ENCODE measurements at places on chromosomes 2 and 18.

GRCh38 chr2:134785659-134786430, 52.6 kb upstream of the ACMSD start:
- no peak for DNase-seq

- DNase-seq: no peak
Observed at GRCh38 chr18:36284268-36284667, 13.2 kb upstream of the FHOD3 start.

- DNase-seq: no peak
Observed at GRCh38 chr2:65483763-65484162, 51.4 kb upstream of the SPRED2 start.

DNA sequence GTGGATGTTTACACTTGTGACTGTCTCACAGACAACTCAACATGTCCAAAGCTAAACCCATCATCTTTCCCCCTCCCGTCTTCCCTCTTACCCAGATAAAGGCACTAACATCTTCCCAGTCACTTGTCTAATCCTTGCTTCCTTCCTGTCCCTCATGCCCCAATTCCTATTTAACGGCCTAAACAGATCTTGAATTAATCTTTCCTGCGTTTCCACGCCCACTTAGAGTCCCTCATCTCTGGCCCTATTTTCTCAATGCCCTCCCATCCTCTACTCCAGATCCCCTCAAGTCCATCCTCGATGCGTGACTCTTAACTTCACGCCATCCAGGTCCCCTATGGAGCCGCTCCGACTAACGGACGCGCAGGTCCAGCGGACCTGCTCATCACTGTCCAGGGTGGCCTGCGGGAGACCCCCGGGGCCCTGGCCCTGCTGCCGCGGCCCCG, 682 bp upstream of the SCLY start:
- no peak for DNase-seq

DNA sequence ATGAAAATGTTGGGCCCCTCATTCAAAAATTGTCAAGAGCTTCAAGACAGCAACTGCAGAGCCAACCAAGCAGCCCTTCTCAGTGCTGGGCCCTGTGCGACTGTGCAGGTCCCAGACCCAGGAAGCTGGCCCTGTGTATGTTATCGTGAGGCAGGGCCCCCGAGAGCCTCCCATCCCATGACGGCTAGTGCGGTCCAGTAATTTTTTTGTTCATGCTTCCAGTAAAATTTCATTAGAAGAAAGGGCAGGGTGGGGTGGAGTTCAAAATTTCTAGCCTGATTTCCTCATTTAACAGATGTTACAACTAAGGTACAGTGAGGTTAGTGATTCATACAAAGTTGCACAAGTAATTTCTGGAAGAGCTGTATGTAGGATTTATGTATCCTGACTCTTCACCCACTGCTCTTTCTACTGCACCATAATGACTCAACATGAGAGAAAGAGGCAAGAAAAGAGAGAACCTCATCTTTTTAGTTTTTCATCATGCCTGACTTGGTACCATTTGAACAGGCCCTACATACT, 105.5 kb downstream of the ZEB2 start:
- DNase-seq: no peak

DNA sequence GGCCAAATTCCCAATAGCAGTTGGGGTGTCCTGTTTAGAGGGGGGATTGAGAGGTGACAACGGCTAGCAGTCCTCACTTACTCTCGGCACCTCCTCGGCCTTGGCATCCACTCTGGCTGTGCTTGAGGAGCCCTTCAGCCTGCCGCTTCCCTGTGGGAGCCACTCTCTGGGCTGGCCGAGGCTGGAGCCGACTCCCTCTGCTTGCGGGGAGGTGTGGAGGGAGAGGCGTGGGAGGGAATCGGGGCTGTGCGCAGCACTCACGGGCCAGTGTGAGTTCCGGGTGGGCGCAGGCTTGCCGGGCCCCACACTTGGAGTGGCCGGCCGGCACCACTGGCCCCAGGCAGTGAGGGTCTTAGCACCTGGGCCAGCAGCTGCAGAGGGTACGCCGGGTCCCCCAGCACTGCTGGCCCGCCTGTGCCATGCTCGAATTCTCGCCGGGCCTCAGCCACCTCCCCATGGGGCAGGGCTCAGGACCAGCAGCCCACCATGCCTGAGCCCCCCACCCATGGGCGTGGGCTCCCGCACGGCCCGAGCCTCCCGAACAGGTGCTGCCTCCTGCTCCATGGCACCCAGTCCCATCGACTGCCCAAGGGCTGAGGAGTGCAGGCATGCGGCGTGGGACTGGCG, 705.9 kb upstream of the ZNF804A start:
- DNase-seq: no peak

GRCh38 chr18:45213040-45213333, 402.3 kb upstream of the SLC14A2 start:
- no peak for DNase-seq

- DNase-seq: no peak
Observed at GRCh38 chr2:217456016-217456415, 546.8 kb downstream of the TNS1 start.

DNA sequence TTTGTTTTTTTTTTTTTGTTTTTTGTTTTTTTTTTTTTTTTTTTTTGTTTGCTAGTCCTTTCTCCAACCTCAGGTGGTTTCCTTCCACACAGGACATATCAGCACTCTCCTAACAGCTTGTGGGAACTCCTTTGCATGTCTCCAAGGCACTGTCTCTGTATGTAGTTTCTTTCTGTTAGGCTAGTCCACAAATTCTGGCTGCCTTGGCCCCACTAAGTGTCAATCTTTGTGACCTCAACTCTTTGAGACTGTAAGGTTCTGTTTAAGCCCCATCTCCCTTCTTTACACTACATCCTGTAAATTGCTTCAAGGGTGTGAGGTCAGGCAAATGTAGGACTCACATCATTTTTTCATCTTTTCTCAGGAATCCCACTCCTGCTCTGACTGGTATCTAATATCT, 85.1 kb downstream of the NCOA1 start:
- no peak for DNase-seq

DNA sequence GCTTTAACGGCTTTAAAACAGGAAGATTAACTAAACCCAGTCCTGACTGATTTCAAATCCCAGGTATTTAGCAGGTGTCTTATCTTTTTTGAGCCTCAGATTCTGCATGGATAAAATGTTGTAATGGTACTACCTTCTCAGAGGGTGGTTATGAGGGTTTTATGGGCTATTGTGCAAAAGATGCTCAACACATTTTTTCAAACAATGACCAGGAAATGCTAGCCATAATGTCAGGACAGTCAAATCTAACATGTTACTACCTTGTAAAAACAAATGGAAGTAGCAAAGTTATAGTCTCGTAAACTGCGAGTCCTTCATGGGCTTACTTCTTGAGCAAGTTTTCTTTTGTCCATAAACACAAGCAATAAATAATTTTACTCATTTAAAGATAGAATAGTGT, 162.1 kb upstream of the TFPI start:
- no peak for DNase-seq

DNA sequence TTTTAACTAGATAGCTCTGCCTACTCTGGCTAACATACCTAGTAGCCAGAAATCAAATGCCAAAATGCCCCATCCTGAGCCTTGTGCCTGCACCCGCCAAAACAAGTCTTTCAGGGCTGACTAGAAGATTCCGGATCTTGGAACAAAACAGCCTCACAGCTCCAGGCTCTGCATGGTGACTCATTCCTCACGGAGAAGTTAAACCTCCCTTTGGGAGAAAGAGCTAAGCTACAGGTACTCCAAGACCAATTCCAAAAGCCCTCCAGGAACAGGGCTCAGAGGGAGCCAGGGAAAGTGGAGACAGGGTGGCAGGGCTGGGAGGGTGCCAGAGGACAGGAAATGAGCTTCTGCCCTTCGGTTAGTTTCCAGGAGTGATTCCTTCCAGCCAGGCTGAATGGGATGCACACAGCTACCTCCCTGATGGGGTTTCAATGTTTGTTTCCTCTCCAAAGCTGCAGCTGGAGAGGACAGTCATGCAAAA, 295.6 kb downstream of the TNS1 start:
- DNase-seq: no peak

GRCh38 chr2:40244251-40244650, 207.6 kb downstream of the SLC8A1 start:
- no peak for DNase-seq

DNA sequence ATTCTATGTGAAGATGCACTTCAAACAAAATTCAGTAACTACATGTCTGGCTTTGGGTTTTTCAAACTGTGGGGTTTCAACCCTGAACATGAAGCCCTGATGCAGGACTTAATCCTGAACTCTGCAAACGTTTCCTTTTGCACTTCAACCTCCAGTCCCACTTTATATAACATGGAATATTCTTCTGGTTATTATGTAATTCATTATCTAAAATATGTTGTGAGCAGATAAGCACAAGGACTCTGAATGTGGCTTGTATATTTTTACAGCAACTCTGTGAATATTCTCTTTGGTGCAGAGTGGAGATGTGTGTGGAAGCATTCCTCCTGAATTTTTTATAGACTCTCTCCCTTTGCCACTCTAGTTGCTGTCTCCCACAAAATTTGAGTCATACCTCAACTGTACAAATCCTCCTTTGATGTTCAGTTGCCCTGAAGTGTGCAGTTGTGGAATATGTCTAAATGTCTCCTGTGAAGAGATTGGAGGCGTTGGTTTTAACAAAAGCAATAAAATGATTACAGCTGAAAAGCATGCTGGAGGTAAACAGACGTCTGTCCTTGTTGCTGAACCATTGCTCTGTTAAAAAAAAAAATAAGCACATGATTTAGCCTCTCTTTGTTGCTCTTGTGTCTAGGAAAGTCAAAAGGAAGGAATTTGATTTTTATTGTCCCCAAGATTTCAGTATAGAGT, 205.1 kb upstream of the NRP2 start:
- no peak for DNase-seq

GRCh38 chr2:223230352-223230751, 178.4 kb downstream of the KCNE4 start:
- no peak for DNase-seq

DNA sequence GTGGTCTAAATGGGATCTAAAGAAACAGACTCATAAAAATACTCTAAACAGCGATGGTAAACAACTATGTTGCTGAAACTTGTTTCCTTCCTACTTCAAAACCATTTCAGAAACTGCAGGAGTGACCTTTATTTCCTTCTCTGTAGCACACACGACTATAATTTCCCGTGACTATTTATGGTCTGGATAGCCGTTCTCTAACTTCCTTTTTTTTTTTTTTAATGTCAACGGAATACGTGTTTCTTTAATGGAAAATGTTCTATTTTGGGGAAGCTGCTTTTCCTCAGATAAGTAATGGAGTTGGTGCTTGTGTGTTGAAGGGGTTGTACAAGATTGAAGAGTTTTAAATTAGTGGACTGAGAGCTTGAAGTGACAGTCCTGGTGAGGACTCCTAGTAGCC, 224.1 kb downstream of the PHLPP1 start:
- no peak for DNase-seq

DNA sequence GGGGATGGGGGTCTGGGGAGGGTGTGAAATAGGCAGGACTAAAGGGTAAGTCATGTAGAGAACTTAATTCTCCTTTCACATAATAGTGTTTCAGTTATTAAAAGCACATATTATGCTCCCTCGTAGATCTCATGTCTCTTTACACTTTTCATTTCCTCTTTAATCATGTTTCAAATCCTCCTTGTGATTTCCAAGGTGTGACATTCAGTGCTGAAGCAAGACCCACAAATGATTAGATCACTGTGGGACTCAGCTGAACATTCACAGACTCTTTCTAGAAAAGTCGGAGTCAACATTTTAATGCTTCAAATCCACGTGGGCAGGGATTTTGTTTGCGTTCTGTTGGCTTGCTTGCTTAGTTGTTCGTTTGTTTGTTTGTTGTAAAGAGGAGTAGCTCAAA, 34.7 kb upstream of the CALCRL start:
- DNase-seq: no peak

DNA sequence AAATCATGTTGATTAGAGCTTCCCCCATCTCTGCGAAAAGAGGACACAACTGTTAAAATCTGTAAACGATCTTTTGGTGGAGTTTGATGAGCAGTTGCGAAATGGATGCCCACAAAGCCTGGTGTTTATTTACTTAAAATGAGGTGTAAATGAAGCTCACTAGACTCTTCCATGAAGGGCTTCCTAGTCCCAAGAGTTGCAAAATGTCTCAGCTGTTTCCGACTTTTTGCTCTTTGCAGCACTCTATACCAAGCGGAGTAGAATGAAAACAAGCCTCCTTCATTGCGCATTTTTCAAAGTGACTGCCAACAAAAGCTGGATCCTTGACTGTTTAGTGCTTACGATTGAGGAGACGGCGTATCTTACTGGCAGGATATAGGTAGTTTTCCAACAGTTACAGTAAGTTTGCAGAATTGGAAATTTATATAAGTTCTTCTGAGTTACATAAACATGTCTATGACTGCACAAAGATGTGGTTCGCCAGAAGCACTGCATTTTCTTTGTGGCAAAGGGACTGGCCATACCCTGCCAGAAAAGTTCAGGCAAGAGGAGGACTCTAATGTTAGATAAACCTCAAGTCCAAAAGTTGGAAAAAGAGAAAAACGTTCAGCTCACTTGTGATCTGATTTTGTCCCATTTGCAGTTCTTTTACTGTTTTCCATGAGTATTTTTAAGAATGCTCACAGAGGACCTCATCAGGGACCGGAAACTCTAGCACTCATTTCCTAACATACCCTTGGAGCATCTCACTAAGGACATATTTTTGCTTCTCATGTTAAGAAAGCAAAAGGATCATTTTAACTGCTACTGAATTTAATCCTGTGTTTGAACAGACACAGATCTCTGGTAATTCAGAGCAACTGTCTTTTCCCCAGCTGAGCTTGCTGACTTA, 42.7 kb downstream of the COLEC12 start:
- no peak for DNase-seq

- DNase-seq: no peak
Observed at GRCh38 chr2:170582313-170582712, 132.8 kb upstream of the SP5 start.

DNA sequence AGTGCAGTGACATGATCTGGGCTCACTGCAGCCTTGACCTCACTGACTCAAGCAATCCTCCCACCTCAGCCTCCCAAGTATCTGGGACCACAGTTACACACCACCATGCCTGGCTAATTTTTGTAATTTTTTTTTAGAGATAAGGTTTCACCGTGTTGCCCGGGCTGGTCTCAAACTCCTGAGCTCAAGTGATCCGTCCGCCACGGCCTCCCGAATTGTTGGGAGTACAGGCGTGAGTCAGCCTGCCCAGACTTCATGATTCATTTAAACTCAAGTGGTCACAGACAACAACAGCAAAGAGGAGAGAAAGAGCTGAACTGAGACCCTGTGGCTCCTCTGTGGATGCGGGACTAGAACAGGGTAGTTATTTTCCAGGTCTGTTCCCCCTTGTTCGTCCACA, 83.0 kb downstream of the TSHZ1 start:
- DNase-seq: no peak

- no peak for DNase-seq
Observed at GRCh38 chr2:140027320-140027719, 1247.1 kb upstream of the NXPH2 start.

DNA sequence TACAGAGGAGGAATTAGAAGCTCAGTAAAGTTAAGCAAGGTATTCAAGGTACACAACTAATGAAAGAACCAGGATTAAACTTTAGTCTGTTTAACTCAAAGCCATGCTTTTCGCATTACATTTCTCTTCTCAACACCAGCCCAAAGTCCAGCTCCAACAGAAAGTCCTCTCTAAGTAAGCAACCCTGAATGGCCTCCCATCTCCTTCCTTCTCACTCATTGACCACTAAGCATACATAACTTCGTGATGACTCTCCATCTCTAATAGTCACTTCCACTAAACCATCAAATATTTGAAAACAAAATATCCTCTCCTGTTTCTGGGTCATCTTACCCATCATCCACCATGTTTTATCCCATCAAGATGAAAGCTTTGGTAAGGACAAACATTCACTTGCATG, 219.8 kb downstream of the RAD51AP2 start:
- DNase-seq: no peak

- DNase-seq: no peak
Observed at GRCh38 chr2:174495365-174496012, 8.7 kb upstream of the GPR155 start.
